H1 (cell line): ENCODE measurements at places on chromosomes 4 and X. TPM values are rescaled to one million over a fixed set of nuclear protein-coding genes. Genes with fewer than 3 reads are reported as not detected.

DNA sequence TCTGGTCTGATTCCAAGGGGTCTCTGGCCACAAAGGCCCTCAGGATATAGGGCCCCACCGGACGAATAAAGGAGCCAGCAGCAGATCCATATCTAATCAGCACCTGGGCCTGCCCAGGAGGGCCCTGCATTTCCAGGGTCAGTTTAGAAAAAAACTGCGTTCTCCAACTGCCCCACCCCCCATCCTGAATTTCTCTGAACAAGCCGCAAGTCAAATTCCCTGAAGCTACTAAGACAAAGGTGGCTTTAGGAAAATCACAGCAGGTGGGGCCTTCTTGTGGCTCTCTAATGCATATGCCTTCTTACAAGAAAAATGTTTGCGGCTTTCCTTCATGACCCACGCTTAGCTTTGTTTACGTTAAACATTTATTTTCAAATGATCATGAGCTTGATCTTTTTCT is 76.6 kb downstream of the MBNL3 start:
- DNase-seq: no peak

DNA sequence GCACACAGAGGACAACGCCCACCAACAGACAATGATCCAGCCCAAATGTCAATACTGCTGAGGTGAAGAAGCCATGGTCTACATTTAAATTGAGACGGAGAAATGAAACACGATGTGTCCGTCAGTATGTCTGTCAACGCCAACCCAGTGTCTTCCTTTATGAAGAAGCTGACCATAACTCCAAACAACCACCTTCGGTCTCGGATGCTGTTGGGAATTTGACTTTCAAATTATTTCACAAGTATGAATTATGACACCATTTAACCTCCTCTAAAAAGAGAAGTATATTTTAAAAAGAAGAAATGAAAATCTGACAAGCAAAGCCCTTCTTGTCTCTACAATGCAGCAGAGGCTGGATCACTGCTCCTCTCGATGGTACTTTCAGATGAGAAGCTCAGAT is 123.7 kb upstream of the MAP3K15 start:
- DNase-seq: no peak

DNA sequence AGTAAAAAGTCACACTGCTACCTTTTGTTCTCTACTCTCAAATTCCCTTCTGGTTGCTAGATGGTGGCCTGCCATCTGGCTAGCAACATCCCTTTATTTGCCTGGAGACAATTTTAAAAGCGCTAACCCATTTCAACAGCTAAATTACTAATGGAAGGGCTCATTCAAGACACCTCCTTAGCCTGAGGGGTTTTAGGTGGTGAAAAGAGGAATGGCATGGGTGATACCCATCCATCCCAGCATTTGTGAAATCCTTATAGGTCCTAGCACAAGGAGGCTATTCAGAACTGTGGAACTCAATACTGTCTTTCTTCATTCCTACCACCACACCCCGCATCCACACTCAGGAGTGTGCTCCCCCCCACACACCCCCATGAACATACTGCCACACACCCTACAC is 33.5 kb downstream of the ARHGEF9 start:
- no peak for DNase-seq

DNA sequence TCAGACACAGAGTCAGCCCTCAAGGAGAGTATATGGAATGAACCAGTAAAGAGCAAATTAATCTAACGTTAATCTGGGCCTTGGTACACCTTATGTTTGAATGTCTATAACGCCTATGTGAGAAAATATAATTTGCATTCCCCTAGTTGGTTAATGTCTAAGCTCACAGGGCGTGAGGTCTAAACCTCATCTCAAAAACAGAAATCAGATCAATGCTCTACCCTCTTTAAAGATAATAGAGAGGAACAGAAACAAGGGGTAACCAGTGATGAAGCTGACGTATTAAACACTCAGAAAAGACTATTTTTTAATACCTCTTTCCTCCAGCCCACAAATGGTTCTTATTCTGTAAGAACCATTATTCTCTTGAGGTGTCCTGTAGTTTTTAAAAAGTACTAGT is 369.2 kb upstream of the NOCT start:
- DNase-seq: no peak

DNA sequence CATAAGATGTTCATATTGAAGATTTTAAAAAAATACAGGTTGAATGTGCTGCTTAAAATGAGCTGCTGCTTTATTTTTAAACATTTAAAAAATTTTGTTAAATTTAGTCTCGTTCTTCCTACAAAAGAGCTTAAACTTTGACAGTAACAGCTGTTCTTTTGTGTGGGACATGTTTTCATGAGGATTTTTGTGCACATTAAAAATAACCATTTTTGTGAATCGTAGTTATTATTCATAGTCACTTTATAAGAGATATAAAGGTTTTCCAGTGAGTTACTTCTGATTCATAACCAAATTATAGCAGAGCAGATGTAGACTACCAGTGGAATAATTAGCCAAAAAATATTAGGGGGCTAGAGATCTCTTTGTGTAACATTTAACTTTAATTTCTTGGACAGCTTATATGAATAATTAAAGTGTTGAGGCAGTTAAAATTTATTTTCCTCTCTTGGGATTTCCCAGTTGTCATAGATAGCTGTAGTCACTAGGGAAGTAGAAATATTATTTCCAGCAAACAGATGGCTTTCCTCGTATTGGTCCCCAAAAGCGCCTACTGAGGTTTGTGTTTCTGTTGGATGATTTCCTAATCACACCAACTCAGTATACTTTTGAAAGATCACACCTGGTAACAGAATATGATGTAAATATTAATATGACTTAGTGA is 24.2 kb downstream of the RBPJ start:
- no peak for DNase-seq

DNA sequence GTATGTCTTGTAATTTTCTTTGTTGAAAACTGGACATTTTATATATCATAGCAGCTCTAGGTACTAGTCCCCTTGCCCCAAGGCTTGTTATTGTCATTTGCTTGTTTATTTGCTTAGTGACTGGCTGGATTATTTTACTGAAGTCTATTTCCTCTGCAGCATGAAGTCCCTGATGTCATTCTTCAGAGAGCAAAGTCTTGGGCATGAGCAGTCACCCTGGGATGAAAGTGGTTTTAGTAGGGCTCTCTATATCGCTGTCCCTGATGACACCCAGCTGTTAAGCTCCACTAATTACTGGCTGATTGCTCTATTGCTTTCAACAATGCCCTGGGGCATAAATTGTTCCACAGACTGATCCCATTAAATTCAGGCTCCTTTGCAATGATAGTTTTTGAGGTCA is 113.5 kb upstream of the USP9X start:
- no peak for DNase-seq

DNA sequence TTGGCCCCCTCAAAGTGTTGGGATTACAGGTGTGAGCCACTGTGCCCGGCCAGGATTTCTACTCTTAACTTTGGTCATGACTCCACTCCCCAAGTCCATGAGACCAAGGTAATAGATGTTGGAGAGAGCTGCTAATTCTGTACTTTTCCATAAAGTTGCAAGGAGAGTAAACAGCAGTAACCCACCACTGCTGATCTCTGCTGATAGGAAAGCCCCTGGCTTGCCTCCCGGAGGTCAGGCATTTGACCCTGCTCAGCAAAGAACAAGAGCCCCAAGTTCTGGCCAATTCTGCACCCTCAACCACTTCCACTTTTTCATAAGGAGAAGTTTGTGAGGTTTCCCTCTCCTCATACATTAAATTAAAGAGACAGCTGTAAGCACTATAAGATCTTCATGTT is 143.0 kb downstream of the RASL11B start:
- no peak for DNase-seq

The EFHC2 gene
- total RNA-seq: 3.3 and 3.4 TPM in 2 replicates

The PAGE4 gene
- not detected in 2 replicates for total RNA-seq

The GPM6B gene
- 123 and 132 TPM in 2 replicates for total RNA-seq
